ENCODE measurements at places on chromosomes 1 and 21.

GRCh38 chr1:8812081-8812480 lies 5.4 kb downstream of the RERE start:
- no peak for DNase-seq

DNA sequence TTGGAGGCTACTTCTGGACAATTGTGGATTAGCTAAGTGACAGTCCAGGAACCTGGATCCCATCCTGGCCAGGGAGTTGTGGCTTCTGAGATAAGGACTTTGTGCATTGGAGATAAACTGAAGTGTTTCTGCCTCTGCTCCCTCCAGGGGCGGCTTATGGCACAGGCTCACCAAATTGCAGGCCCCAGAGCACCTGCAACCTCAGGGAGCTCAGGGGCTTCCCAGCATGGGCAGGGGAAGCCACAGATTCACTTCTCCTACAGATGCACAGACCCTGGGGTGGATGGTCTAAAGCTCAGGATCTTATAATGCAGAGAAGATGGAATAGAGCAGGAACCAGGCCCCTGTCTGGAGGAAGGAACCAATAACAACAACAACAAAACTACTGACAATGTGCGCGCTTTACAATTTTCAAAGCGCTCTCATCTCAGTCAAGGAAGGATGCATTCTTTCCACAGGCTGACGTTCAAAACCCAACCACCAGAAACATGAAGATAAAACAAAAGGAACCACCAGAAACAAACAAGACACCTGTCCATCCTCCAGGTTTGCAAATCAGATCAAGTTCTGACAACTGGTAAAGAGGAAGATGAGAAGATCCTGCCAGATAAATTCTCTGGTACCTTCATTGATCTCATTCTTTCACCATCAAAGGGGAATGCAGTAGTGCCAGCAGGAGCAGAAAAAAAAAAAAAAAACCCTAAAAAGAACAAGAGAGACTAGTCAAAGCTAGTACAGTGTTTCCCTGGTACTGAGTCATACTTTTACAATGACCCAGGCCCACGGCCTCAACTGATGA lies 121.0 kb upstream of the IRF2BP2 start:
- DNase-seq, result no peak

DNA sequence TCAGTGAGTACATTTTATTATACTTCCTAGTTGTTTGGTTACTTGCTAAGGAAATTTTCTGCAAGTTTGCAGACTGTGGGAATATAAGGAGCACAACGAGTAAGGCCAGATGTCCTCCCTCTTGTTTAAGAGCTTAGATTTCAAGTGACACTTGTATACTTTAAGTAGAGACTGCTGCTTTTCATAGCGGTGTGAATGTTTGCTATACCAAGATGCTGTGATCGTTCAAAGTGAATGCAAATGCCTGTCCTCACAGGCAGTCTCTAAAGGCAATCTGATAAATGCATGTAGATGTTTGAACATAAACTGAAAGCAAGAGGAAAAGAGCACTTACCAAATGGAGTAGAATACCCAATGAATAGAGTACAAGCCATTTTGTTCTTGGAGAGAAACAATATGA lies 226.4 kb downstream of the NRIP1 start:
- no peak for DNase-seq

GRCh38 chr1:162939035-162939434 lies 78.1 kb upstream of the CCDC190 start:
- DNase-seq, result no peak

DNA sequence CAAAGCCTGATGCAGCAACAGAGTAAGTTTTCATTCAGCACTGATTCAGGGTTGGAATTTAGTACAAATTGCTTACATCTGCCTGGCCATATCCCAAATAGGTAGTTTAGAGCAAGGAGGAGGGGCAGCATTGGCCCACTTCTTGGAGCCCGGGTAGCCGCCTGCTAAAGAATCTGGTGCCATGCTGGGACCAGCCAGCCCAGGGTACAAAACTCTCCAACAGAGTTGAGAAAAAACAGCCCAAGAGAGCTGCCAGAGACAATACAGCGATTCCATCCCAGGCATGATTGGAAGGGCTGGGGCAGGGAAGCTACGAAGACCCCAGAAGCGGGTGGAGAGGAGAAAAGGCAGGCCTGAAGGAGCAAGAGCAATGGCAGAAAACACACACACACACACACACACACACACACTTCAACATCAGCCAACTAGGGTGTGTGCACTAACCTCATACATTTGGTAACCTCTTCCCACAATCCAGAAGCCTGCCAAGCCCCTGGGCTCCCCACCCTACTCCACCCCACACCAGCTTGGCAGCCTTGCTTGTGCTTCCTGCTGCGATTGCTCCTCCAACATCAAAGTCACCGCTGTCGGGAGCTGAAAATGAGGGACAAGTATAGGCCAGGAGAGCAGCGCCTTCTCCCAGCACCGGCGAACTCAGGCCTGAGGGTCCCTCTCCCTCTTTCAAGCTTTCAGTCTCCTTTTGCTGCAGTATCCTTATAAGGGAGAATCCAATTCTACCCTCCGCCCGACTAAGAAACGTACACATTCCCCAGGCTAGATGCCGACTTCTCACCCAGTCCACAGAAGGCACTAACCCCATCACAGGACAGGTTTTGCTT lies 1.2 kb downstream of the PIK3C2B start:
- no peak for DNase-seq

- no peak for DNase-seq
Observed at GRCh38 chr1:8303141-8303540, 14.8 kb upstream of the SLC45A1 start.

GRCh38 chr1:95382000-95382786 lies 148.2 kb downstream of the RWDD3 start:
- no peak for DNase-seq

GRCh38 chr1:88673446-88673845 lies 10.6 kb upstream of the PKN2 start:
- no peak for DNase-seq

DNA sequence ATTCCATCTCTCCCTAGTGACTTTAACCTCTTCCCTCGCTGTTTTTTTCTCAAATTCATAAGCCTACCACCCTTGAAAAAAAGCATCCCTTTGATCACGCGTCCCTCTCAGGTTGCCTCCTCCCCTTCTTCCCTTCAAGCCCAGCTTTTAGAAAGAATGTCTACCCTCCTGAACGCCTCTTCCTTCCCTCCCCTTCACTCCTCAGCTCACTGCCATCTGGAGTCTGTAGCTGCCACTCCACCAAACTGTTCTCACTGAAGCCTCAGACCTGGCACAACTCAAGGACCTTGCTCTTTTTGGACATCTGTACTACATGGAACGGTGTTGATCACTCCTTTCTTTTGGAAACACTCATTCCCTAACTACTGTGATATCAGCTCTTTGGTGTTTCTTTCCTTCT lies 80.6 kb downstream of the SLC25A24 start:
- DNase-seq, result no peak

DNA sequence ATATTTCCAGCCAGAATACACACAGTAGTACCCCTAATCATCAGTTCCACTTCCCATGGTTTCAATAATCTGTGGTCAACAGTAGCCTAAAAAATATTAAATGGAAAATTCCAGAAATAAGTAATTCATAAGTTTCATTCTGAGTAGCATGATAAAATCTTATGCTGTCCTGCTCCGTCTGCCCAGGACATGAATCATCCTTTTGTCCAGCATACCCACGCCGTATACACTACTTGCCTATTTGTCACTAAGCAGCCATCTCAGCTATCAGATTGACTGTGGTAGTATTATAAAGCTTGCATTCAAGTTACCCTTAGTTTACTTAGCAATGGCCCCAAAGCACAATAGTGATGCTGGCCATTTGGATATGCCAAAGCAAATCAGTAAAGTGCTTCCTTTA lies 118.7 kb downstream of the SLC5A9 start:
- no peak for DNase-seq

DNA sequence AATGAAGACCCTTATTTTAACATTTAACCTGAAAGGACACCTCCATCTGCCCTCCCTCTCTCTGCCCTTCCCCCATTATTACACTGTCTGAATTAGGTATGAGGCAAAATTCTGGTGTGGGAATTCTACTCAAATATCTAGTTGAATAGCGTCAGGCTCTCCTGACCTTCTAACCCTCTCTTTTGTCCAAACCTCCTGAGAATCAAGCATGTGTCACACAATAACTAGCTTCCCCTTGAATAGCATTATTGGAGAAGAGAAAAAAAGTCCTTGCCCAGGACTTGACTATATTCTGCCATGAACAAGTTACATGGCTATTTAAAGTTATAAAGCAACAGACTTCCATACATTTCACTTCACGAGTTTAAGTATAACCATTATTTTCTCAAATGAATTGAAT lies 35.5 kb downstream of the USH2A start:
- DNase-seq, result no peak

GRCh38 chr1:52599236-52599635 lies 2.9 kb upstream of the GPX7 start:
- no peak for DNase-seq

DNA sequence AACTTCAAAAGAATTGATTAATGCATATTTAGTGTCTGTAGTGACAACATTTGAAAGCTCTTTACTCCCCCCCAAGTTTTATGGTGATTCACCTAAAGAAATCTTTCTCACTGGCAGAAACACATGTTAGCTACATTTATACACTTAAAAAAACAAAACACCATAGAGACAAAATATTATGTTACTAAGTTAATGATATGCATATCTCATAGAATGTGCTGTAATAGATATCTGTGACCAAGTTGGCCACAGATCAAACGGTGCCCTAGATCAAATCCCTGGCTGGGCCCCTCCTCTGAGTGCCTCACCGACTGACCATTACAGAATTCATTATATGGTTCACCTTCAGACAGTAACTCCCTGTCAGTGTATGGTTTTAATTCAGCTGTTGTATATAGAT lies 322.1 kb upstream of the LYPLAL1 start:
- DNase-seq, result no peak

DNA sequence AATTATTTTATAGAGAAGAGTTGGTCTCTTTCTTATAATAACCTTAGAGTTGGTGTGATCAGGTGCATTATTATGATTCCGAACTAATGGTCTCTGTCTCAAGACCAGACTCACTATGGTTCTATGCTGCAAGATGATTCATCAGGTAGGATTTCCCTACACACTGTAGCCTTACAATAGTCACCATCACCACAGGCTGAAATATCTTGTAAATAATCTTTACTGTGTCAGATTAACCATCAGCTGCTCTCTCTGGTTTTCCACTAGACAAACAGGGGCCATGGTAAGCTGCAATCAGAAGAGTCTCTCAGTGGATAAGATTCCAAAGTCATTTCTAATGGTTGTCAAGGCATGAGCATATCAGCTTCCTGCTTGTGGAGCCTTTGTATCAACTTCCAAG lies 4.4 kb upstream of the GBP4 start:
- no peak for DNase-seq
